ENCODE measurements at places on chromosomes 6 and 20.

DNA sequence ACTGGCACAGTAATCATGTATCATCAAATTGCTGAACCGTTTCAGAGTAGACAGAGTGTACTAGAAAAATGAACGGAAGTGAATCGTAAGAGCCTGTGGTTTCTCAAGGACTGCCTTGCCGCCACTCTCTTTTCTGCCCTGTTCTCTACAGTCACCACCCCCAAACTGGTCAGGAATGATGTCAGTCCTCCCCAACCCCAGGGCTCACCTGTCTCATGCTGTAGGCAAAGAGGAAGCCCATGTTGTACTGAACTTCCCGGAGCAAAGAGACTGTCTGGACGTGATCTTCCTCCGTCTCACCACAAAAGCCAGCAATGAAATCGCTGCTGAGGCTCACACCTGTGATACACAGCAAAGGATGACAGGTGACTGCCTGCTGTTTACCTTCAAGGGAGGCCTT, 31.0 kb downstream of the CDK5RAP1 start:
- DNase-seq: no peak

DNA sequence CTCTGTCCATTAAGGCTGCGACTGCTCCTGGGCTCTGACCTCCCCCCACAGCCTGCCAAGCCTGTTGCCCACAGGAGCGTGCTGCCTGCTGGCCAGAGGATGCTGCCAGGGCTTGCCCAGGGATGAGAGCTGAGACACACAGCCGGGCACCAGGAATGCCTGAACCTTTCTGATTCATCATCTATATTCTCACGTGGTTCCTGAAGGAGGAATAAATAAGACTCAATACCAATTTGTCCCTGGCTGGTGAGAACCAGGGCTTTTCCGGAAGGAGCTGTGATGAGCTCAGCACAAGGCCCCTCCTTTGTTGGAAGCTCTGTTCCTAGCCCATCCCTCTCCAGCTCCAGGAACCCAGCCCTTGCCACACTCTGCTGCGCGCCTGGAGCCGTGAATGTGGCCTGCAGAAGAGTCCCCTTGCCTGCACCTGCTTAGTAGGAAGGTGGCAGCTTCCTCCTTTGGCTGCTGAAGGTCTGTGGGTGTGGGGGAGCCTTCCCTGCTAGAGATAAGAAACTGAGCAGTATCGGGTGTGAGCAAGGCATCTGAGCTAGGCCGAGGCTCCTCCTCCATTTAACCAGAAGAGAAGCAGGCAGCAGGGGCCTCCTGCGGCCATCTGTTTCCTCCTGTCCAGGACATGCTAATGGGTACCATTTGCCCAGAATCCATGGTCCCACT, 37.9 kb downstream of the SYNDIG1 start:
- DNase-seq: no peak

DNA sequence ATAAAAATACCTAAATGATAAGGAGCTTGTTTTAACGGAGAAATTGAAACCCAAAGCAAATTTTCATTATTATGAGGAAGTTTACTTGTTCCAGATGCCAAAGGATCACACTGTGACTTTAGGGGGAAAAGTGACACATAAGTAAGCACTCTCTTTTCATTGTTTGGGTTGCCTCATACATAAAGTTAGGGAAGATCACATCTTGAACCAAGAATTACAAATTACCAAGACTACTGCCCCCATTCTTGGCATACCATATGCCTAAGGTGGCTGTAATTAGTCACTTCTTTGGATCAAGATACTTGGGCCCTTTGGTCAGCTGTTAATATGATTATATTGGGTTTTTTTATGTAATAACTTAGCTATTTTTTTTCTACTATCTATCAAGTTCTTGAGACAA, 269.0 kb downstream of the COL12A1 start:
- no peak for DNase-seq

GRCh38 chr20:23039136-23039875, 4.2 kb downstream of the SSTR4 start:
- DNase-seq: no peak

GRCh38 chr6:158561938-158562337, 2.0 kb downstream of the TMEM181 start:
- no peak for DNase-seq

DNA sequence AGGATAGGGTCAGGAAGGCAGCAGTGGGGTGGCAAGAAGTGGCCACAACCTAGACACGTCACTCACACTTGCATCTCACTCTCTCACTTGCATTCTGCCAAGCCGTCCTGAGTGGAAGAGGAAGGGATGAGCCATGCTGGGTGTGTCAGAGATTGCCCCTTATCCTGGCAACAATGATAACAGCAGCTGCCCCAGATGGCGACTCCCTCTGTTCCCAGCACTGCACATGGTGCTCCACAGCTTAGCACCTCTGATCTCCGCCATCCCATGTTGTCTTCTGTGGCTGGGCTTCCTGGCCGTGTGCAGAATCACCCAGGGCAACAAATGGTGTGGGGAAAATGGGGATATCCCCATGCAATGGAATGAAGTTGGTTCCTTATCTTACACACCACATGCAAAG, 11.1 kb downstream of the KCNB1 start:
- DNase-seq: no peak

- no peak for DNase-seq
Observed at GRCh38 chr20:36493801-36494114, 47.6 kb upstream of the MYL9 start.

- DNase-seq: no peak
Observed at GRCh38 chr6:19410481-19410880, 426.7 kb upstream of the ID4 start.

DNA sequence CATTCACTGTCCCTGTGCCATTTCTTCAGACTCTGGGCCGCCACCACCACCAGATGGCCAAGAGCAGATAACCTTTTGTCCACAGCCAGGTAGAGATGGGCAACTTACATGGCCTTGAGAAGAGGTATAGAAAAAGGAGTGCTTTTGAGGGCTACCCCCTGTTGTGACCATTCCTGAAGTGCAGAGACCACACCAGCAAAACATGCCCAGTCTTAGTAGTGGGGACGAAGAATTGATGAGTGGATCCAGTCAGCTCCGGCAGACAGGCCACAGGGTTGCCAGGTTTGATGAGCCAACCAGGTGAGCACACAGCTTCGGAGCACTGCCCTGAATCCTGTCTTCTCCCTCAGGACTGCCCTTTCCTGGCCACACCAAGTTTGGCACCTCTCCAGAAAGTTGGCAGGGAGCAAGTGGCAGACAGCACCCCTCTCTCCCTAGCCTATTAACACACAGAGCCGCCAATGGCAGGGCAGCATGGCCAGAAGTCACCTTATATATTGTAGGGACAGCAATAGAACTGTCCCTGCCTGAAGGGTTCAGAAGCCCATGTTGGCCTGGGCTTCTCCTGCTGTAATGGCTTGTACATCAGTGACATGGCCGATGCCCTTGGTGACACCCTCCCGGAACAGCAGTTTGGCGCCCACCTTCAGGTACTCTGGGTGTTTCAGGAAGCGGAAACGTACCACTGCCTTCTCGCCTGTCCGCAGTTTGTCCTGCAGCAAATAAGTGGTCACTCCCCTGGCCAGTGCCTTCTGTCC, 7.8 kb downstream of the GTPBP2 start:
- no peak for DNase-seq

DNA sequence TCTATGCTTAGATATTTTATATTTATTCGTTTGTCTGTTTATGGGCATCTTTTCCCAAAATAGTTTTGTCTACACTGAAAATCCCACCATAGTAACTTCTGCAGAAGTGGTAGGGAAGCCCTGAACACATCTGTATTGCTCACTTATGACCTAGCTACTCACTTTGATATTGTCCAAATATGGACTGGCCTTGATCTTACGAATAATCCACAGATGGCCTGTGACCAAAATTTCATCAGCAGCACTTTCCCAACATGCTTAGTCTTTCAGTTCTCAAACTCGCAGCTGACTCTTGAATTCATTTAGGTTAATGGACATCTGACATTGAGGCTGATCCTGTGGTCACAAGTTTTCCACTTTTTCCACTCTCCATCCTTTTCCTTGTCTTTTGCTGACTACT, 80.8 kb upstream of the BEND3 start:
- DNase-seq: no peak

- DNase-seq: no peak
Observed at GRCh38 chr20:982754-983153, 19.4 kb downstream of the RSPO4 start.

- no peak for DNase-seq
Observed at GRCh38 chr6:31386977-31387376, 16.4 kb upstream of the MICA start.

GRCh38 chr6:118524686-118525085, 23.4 kb upstream of the PLN start:
- no peak for DNase-seq

DNA sequence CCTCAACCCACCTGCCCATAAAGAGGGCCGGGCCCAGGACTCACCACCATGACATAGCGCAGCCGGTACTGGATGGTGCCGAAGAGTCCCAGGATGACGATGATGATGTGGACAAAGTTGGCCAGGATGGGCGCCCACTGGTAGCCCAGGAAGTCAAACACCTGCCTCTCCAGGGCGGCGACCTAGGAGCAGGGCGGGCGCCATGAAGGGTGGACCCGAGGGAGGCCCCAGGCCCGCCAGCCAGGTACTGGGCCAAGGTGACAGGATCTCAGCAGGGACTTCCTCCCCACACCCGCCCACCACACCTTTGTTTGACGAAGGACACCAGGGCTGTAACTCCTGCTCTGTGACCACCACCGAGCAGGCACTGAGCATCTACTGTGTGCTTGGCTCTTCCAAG, 4.4 kb downstream of the NKAIN4 start:
- no peak for DNase-seq

- DNase-seq: no peak
Observed at GRCh38 chr6:150084426-150084825, 15.5 kb upstream of the ULBP3 start.

- no peak for DNase-seq
Observed at GRCh38 chr20:19406381-19406780, 193.9 kb downstream of the SLC24A3 start.

GRCh38 chr6:170176898-170177771, 113.7 kb downstream of the DLL1 start:
- no peak for DNase-seq

- no peak for DNase-seq
Observed at GRCh38 chr6:56486681-56487080, 156.0 kb downstream of the DST start.
